Vagina (tissue), 2 donors: ENCODE measurements at places on chromosomes 6 and 20.

GRCh38 chr6:31169123-31169857, 1.2 kb downstream of the POU5F1 start:
- DNase-seq = no peak

GRCh38 chr6:46606338-46606737, 46.3 kb downstream of the CYP39A1 start:
- no peak for DNase-seq

DNA sequence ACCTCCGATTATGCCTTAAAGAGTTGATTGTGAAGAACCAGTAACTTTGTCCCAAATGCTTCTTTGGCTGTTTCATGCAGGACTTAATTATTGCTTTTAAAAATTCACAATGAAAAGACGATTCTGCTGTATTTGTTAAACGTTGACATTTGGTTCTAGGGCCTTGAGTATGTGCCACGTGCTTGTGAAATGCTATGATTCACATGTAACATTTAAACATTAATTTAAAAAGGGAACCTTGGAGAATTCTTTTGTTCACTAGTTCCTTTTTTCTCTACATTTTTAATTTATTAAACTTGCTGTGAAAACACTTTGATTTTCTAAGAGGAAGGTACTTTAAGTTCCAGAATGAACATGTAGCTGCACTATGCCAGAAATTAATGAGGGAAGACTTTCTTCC, 9.5 kb downstream of the GZF1 start:
- DNase-seq = no peak

DNA sequence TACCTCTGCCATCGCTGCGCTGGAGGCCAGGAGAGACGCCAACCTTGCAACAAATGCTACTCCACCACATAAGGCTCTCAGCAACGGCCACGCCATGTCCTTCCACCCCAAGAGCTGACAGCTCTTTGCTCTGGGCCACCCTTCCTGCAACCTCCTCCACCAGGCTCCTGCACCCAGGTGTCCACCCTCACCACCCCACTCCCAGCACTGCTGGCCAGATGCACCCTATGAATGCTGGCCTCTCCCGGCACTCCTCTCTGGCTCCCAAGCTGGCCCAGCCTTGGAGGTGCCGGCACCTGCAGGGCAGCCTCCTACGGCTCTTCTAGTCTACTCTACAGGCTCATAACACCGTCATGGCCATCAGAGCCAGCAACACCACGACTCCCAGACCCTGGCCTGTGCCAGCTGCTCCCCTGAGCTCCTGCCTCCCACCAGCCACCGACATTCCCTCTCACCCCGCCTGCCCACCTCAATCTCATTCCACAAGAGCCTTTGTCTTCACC, 11.2 kb downstream of the TAF4 start:
- DNase-seq = no peak

GRCh38 chr20:56363491-56363890, 4.7 kb downstream of the FAM210B start:
- DNase-seq = no peak

GRCh38 chr20:23658989-23659609, 21.3 kb upstream of the CST3 start:
- no peak for DNase-seq

GRCh38 chr6:33206864-33207551, 1.3 kb upstream of the RING1 start:
- no peak for DNase-seq

- no peak for DNase-seq
These were observed 36.7 kb downstream of the CFAP61 start for GRCh38 chr20:20089018-20089417.

DNA sequence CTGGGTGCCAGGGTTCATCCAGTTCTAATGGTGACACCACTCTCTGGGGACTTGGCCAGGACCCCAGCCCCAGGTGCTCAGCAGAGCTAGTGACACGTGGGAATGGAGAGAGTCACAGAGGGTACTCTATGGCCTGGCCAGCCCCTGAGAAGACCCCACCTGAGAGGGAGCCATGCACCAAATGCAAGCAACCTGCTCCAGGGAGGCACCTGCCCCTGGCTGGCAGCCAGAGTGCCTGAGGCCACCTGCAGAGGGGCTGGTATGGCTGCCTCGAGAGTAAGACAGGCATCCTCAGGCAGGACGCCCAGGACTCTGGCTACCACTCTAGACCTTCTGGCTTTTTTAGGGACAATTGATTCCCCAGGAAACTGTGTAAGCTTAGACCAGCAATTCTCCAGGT, 38.6 kb upstream of the CST7 start:
- DNase-seq = peak; percentile 81

- no peak for DNase-seq
These were observed 28.8 kb upstream of the IL17A start for GRCh38 chr6:52157301-52157941.

- DNase-seq = no peak
These were observed 798 bp upstream of the SNAP91 start for GRCh38 chr6:83709748-83710050.

DNA sequence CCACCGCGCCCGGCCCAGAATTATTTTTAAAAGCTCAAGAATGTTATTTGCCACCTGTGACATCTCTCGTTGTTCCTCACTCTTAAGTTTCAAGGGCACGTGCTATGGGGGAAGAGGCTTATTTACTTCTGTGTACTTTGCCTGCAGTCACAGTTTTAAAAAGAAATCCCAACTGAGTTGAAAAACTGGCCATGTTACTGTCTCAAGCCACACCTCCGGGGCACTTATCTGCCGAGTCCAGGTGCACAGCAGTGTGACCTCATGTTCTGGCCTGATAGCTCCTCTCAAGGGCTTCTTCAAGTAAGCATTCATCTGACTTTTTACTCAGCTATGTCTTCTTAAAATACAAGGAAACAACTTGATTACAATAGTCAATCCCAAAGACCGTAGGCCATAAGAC, 34.5 kb downstream of the SHLD1 start:
- DNase-seq = no peak

DNA sequence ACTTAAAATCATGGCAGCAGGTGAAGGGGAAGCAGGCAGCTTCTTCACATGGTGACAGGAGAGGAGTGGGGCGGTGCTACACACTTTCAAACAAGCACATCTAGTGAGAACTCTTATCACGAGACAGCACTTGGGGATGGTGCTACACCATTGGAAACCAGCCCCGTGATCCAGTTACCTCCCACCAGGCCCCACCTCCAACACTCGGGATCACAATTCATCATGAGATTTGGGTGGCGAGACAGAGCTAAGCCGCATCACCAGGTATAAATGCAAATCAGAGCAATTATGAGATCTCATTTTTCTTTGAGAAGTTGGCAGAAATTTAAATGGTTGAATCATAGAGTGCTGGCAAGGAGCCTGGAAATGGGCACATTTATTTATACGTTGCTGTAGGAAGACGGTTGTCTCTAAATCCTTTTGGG, 31.4 kb downstream of the IGF2R start:
- DNase-seq = no peak

GRCh38 chr6:31822036-31822821, 5.3 kb upstream of the HSPA1B start:
- no peak for DNase-seq

DNA sequence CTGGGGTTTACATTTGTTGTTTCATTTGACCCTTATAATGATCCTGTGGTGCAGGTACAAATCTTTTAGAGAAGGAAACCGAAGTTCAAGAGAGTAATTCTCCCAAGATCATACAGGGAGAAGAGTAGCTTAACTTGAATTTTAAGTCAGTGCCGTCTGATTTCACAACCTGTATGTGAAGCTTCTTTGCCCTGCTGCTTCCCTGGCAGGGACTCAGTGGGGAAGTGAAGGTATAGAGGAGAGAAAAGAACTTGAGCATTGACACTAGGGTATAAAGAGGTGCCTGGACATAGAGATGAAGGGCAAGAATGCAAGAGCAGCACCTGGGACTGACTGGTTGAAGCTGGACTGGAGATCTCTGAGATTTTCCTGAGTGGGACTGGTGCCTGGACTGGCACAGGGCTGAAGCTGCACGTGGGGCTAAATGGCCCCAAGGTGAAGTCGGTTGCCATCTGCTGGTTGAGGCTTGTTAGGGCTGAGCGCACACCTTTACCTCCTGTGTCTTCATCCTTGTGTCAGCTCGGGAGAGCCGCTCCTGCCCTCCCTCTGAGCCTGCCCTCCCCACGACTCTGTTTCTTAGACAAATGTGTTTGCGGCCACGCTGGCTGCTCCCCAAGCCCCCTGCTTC, 41.8 kb downstream of the FARS2 start:
- no peak for DNase-seq

GRCh38 chr6:107369493-107369892, 89.9 kb downstream of the PDSS2 start:
- DNase-seq = no peak

DNA sequence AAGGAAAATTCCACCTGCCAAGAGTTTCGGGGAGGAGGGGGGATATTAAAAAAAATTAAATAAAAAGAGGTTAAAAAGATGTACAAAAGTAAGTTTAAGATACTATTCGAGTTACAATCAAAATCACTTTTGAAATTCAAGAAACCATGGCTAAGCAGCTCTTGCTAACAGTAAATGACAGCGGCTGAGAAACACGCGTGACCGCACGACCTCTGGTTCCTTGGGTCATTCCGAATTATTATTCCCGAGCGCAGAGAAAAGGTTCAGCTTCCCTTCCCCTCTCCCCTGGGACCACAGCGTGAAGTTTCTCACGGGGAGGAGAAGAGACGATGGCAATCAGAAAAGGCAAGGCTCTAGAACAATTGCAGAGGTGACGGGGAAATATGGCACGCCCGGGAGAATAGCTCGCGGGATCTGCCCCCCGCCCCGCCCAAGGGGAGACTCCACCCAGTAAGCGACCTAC, 496 bp downstream of the TMEM242 start:
- DNase-seq = no peak

DNA sequence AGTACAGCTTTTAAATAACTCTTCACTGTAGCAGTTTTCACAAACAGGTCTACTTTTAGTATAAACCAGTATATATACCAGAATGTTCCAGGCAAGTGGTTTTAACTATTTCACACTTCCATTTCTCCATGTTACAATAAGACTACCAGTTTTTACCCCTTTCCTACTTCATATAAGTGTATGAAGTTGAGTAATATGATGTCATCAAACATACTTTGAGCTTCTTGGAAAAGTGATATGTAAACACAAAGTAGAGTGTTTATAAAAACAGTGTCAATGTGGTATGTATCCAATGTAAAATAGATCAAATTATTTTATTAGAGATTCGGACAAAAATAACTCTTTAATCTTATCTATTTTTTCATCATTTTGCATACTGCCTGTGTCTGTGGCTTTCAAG, 2.5 kb upstream of the PAQR8 start:
- no peak for DNase-seq

DNA sequence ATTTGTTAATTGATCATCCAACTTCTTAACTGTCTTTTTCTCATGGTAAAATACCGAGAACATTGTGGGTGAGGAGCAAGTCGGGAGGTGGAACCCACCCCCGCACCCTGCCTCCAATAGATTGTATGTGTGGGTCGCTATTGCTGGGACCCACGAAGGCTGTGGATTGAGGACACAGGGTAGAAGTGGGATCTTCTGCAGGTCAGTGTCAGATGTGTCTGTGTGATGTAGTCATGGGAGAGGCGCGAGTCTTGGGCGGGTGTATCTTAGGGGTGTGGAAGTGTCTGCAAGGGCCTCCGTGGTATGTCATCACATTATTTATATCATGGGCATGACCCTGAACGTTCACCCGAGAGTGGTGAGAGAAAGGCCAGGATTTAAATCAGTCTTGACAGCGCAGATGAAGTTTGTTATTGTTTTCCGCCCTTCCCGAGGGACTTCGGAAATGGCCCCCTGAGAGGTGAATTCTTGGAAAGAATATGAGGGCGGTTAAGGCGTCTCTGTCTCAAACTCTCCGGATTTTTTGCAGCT, 472 bp upstream of the PAQR8 start:
- no peak for DNase-seq

DNA sequence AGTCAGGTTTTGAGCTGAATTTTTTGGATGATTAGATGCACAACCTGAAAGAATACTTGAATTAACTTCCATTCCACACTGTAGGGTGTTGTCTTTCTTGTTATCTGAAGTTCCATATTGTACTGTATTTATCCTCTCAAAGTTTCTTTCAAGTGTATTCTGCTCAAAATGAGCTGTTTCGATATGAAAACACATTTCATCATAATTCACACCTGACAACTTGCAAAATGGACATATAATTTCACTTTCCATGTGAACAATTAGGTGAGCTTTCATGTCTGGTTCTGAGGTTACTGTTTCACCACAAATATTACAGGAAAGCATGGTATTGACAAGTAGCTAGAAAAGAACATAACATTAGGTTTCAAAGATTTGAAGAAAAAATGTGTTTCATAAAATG, 1.7 kb downstream of the ZUP1 start:
- no peak for DNase-seq

DNA sequence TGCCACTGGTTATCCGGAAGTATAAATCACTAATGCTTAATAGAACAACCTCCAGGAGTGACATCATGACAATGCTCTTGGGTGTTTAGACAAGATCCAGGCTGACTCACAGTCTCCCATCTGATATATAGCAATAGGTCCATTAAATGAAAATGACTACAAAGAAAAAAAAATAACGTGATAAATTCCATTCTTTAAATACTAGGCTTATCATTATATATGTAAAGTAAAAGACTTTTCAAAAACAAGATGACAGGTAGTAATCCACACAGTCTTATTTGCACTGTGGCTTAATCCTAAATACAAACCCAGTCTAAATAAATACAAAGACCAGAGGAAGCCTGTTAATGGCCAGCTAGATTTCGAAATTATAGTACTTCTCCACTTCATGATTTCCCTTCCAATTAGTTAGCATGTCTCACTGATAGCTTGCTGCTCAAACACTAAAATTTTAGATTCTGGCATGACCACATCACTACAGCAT, 149.1 kb upstream of the BEND3 start:
- DNase-seq = no peak

- DNase-seq = no peak
These were observed 1.4 kb downstream of the PHF20 start for GRCh38 chr20:35773154-35773751.

DNA sequence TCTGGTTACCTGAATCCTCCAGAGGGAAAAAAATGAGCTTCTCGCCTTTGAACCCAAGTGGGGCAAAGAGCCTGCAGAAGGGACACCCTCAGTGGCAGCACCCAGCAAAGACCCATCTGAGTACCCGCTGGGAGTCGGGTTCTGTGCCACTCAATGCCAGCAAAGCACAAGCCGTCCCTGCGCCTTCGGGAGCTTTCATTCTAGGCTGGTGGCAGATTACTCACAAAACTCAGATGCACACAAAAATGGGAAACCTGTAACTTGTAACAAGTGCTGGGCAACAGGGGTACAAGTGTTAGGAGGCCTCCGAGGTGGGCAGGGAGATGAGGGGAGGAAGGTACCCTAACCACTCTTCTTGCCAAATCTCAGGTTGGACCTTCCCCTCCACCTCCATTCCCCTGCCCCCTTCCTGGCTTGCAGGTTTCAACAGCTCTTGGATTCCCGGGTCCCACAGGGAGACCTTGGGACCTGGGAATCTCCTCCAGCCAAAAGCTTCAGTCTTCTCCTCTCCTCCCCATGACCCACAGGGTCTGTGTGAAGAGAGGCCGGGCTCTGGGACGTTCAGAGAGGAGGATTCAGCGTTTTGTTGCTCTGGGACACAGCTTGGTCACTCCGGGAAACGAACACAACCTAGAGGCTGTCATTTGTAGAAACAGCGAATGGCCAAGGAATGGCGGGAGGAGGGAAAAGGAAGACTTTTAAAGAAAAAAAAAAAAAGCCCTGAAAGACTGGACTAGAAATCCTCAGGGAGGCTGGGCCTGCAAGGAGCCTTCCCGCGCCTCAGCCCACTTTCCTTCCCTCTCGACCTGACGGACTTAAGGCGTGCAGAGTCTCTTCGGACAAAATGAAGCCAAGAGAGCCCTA, 1.2 kb upstream of the PARD6B start:
- DNase-seq = no peak
